ENCODE measurements at places on chromosomes 3 and 15. TPM values are rescaled to one million over a fixed set of nuclear protein-coding genes. Genes with fewer than 3 reads are reported as not detected.

The CCDC39 gene
- not detected for total RNA-seq

The GNAT1 gene
- 0.54 TPM for total RNA-seq

The SCN11A gene
- 0.07 TPM for total RNA-seq

The CD200 gene
- total RNA-seq = 22.5 TPM

GRCh38 chr3:126867190-126867862, 115.6 kb upstream of the PLXNA1 start:
- DNase-seq = no peak

DNA sequence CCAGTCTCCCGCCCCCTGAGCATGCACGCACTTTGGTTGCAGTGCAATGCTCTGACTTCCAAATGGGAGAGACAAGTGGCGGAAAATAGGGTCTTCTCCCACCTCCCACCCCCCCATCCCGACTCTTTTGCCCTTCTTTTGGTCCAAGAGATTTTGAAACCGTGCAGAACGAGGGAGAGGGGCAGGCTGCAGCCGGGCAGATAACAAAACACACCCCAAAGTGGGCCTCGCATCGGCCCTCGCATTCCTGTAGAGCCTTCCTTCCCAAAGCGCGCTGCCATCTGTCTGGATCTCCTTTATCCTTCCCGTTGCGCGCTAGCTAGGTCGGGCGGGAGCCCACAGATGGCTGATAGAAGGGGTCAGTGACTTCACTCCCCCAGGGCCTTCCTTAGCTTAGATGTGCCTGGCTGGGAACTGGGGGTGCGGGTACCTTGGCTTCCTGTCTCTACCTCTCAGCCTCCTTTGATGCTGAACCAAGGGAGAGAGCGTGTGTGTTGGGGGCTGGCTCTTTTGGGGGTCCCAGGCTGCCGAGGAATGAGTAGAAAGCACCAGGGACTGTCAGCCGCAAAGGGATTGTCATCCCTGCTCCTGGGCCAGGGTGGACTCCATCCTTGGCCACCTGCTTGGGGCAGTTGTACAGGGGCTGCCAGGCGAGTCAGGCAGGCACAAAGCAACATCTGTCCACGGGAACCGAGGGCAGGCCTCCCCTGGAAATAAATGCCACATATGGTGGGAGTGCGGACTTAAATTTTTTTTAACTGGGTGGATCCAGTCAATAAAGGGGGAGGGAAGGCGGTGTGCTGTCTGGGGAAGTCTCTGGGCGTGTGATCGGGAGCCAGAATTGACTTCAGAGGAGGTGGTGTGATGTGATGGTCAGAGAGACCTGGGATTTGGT, 1.8 kb downstream of the SMAD3 start:
- DNase-seq = no peak

DNA sequence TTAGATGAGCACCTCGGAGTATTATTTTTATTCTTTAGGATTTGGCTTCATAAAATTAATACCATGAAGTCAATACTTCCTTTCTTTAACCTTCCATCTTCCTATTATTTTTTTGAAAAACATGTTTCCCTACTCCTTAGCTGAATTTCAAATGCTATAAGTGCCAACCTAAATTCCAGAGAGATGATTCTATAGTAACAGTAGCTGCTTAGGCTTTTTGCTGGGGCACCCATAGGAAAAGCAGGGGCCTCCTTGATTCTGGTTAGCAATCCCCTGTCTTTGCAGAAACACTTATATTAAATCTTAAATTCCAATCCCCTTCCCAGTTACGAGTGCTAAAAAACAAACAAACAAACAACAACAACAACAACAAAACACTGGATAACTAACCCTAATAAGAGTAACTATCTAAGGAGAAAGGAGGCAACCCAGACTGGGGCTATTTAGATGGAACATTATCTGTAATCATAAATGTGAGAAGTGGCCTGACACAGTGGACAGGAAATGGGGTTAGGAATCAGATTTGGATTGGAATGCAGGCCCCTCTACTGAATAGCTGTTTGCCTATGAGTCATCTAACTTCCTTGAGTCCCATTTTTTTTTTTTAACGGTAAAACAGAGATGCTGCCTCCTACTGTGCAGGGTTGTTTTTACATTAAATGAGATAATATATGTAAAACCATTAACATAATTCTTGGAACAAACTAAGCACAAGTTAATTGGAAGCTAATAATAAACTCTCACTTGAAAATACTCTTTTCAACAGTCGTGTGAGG, 148.1 kb downstream of the WDR72 start:
- no peak for DNase-seq

GRCh38 chr15:73033611-73034010, 18.7 kb upstream of the NEO1 start:
- no peak for DNase-seq

DNA sequence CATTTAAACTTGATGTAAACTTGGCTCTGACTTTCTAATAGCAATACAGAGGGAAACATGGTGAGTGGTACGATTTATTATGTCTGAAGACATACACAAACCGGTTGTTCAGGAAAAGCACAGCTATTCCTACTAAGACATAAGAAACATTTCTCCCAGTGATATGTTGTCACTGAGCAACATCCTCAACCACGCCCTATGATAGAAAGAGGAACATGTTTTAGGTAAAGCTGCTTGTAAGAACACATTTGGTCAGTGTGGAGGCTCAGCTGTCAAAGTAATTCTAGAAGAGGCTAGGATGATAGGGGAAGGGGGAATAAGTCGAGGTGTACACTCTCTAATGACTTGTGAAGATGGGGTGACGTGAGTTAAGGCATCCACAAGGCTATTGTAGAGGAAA, 42.7 kb upstream of the B3GNT5 start:
- DNase-seq = no peak

- DNase-seq = no peak
These were observed 1072.7 kb upstream of the GBE1 start for GRCh38 chr3:82834098-82834497.

DNA sequence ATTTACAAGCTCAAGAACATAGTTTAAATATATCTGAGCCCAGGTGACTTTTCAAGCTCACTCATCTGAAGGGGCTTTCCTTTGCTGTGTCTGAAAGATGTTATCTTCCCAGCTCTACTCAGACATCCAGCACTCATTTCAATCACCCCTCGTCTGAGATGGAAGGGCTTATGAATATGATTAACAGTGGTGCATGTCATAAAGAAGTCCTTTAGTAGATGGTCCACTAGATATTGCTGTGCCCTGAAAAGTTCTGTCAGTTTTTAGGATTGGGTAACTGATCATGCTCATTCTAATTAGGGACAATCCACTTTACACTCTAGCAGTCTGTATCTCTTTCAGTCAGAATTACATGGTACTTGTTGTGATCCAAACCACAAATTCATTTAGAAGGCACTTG, 28.3 kb downstream of the RETNLB start:
- DNase-seq = no peak

GRCh38 chr3:111767756-111768445, 91.2 kb upstream of the PHLDB2 start:
- no peak for DNase-seq

- DNase-seq = no peak
These were observed 5.6 kb downstream of the SLC12A8 start for GRCh38 chr3:125206934-125207333.

DNA sequence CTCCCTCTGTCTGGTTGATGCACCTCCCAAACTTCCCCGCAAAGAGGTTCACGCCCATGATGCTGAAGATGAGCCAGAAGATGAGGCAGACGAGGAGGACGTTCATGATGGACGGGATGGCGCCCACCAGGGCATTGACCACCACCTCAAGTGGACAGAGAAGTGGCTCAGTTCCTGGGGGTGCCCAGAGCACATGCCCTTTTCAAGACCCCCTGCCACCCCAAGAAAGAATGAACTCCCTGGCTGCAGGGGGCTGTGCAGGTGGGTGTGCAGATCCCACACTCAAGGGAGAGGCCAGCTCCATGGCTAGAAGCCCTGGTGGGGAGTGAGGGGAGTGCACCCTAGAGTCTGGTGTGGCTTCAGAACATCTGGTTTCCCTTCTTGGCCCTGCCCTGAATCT, 64.1 kb downstream of the EXOG start:
- no peak for DNase-seq

GRCh38 chr3:49895791-49896190, 7.9 kb downstream of the MST1R start:
- no peak for DNase-seq
